GM06990 (cell line): ENCODE measurements at places on chromosomes 2 and 18.

DNA sequence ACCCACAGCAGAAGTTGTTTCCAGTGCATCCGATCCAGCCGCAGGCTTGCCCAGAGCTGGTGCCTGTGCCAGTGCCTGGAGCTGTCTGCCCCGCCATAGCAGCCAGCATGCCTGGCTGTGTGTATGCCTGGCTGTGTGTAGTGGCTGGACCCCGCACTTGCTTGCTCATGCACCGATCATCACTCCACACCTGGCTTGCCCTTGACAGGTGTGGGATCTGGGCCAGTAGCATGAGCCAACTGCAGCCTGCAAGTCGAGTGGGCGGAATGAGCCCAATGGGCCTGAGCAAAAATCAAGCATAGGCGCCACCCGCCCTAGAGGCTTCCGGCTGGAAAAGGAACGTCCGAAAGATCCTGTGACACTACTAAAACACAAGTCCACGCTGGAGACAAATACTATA is 74.5 kb downstream of the EPB41L3 start:
- DNase-seq, result no peak

- DNase-seq, result no peak
Observed at GRCh38 chr18:78127041-78127440, 852.6 kb upstream of the SALL3 start.

GRCh38 chr2:52345082-52345481 is 1313.2 kb upstream of the NRXN1 start:
- DNase-seq, result no peak

DNA sequence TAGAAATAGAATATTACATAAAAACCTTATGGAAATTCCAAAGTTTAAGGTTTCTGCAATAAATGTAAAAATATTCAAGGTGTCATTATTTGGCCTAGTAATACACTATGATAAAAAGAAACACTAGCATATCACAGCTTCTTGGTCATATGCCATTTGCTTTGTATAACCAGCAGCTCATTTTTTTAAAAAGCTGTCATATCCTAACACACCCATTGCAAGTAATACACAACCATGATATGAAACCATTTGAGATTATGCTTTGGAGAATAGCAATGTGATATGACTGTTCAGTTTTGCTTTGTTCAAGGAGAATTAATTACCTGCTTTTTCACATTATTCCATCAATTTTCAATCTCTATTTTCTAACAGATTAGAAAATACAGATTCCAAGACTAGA is 149.0 kb downstream of the IKZF2 start:
- no peak for DNase-seq

DNA sequence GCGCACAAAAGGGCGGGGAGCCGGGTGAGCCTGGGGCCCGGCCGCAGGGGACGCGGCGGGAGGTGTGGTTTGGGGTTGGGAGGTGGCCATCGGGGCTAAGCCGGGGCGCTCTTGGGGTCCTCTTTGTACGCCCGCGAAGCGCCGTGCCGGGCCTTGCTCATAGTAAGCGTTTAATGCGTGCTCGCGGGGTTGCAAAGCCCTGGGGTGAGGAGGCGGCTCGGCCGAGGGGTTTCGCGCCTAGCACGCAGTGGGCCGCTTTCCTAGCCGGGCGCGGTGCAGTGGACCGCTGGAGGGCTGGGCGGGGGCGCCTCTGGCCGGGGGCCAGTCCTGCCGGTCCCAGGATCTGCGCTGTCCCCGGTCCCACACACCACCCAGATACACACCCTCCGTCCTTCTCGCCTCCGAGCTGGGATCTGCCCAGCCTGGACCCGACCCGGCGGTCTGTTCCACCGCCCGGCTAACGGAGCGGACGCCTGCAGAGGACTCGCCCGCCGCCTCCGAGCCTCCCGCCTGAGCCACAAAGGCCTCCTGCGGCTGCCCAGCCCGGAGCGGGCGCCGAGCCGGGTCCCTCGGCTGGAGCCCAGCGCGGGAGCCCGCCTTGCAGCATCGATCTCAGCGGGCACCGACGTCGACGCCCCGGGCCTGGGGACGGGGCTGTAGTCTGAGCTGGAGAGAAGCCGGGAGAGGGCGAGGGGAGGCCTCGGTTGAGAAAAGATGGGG is 564 bp downstream of the DPYSL5 start:
- no peak for DNase-seq

DNA sequence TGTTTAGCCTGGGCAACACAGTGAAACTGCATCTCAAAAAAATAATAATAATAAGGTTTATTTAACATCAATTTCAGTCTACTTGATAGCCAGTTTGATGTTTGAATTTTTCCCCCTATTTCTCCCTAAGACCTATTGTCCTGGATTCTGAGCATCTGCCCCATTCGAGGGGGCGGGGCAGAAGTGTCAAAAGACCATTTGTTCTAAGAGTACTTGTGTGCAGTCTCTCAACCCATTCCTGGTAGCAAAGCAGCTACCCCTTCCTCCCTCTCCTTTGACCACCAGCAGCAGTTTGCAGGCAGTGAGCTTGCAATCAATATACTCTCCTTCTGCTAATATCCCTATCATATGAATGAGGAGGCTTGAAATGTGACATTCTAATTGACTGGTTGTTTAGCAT is 71.9 kb downstream of the VWC2L start:
- no peak for DNase-seq

DNA sequence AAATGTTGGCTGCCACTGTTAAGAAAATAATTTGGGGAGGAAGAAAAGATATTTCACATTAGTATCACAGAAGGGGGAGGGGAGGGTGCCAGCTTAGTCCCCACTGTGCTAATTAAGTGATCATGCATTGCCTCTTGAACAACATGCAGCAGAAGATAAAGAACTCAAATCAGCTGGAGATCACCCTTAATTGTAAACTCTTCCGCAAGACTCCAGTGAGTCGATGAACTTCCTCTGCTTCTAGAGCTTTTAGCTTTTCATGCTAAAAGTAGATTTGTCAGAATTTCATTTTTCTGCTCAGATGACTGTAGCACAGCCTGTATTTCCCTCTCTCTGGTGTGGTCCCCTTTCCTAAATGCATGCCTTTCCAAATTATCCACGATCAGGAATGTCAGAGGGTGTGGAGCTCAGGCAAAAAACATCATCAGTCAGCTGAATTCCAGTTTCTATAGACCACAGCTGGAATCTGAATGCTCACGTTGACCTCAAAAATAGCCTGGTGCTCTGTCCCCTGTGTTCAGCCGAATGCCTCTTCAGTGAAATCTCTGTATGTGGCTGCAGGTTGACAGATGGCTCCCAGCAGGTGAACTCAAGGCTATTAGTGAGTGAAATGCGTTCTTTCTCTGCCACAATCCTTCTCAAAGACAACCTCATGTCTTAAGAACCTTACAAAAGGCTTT is 156.8 kb upstream of the UNC80 start:
- no peak for DNase-seq

- DNase-seq, result no peak
Observed at GRCh38 chr2:11132036-11132671, 23.1 kb upstream of the SLC66A3 start.

GRCh38 chr2:234823196-234823876 is 128.5 kb upstream of the SH3BP4 start:
- no peak for DNase-seq

DNA sequence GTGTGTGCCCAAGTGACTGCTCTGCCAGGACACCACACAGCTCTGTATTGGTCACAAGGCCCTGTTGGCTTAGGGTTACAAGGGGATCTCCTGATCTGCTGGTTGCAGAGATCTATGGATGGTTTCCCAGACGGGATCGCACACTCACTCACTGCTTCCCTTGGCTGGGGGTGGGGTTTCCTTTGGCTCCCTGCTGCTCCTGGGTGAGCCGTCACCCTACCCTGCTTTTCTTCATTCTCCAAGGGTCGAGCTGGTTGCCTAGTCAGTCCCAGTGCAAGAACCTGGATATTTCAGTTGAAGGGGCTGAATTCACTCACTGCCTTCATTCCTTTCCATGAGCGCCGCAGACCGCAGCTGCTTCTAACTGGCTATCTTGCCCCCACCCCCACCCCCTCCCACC is 56.3 kb downstream of the GTF3C3 start:
- DNase-seq, result no peak

DNA sequence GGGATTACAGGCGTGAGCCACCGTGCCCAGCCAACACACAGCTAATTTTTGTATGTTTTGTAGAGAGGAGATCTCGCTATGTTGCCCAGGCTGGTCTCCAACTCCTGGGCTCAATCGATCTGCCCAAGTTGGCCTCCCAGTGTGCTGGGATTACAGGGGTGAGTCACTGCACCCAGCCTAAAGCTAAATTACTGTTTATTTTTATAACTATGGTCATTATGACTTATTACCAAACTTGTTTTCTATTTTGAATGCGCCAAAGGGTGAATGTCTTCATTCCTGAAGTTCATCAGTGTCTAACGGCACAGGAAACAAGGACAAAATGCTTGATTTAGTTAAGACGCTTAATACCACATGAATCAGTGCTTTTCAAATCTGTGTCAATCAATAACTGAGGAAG is 38.9 kb upstream of the GREB1L start:
- DNase-seq, result no peak

- DNase-seq, result no peak
Observed at GRCh38 chr18:24482821-24483220, 22.4 kb downstream of the HRH4 start.

DNA sequence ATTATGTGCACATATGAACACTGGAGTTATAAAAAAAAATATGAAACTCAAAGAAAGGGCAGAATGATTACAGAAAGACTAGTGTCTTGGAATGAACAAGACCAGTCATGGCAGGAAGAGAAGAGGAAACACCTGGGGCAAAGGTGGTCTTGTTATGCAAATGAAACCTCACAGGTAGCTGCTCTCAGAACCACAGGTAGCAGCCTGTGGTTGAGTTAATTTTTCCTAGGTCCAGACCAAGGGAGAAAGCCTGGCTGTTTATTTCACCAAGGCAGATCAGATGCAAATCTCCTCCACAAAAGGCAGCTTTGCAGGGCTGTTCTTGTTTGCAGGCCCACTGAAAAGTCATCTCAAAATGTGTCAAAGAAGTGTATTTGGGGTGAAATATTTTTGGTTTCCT is 785.8 kb downstream of the RNF144A start:
- DNase-seq, result no peak

DNA sequence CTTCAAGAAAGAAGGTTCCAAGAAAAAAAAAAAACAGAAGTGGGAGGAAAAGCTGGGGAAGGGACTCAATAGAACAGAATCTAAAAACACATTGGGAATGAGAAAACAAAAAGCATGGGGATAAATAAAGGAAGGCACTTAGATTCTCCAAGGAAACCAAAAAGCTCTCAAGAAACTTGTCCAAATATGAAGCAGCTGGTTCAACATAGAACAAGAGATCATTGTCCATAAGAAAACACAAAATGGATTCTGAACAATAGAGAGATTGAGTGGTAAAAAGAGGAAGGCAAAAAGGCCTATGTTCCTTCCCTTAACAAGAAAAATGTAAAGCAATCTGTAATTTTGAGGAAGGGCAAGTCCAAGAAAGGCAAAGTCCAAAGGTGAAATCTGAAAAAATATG is 32.9 kb upstream of the ALK start:
- DNase-seq, result no peak

- no peak for DNase-seq
Observed at GRCh38 chr18:28073658-28074057, 103.3 kb downstream of the CDH2 start.

GRCh38 chr2:32506446-32506845 is 121.4 kb upstream of the TTC27 start:
- no peak for DNase-seq

DNA sequence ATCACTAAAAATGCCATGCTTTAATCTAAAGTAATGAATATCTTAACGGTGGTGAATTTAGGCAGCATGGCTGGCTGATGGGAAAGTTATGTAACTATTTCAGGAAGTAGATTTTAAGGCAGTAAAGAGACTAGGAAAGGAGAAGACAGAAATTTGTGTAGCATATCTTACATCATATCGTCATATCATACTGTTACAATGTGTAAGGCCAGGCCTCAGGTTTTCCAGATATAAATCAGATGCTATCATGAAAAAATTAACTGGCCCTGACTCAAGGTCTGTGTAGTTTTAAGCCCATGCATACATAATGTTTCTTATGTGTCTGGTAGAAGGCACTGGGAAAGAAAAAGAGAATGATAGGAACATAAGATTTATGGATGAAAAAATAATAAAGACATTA is 8.9 kb upstream of the FAP start:
- no peak for DNase-seq

DNA sequence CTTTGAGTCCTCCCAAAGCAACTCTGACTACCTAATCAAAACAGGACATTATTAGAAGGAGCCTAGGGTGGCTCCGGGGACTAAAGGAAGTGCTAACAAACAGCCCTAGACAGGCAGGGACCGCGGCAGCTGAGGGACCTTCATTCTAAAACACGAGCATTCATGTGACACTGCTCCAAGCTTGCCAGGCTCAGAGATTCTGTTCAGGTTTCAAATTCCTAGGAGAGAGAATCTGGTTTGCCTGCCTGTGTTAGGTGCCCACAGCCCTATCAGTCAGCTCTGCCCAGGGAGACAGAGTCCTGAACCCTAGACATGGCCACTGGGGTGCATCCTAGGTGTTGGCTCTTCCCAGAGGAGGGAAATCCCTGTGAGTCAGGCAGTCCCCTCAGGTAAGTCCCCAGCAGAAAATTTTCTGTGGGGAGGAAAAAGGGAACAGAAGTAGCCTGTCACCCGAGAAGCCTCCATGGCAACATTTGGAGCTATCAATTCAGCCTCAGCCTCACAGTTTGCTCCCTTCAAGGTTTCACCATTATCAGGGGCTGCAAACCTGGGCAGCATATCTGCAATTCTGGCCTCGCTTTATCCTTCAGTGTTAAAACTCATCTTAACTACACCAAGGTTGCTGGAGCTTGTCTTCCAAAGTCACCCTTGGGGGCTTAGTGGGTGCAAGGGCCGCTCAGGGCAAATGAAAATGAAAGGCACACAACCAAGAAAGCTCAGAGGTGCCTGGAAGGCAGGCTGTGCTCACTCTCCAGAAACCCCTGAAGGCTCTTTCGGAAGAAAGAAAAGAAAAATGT is 28.6 kb downstream of the PCBP1 start:
- no peak for DNase-seq

DNA sequence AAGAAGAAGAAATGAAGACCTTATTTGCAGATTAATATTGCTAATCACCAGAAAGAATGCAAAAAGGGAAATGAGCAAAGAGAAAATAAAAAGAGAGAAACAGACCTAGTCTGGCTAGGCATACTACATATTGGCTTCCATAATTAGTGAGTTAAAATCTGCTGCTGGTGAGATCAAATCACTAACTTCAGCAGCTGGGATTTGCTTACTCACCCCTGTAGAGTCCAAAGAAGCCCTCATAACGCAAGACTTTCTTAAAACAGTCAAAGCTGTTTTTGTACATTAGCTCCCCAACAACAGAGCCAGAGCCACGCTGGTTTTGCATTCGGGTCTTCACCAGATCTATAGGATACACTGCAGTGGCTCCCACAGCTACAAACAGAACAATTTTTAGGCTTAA is 80.9 kb downstream of the SLC25A12 start:
- DNase-seq, result no peak

- DNase-seq, result no peak
Observed at GRCh38 chr2:219433666-219434467, 776 bp upstream of the SPEG start.

- DNase-seq, result no peak
Observed at GRCh38 chr18:9495916-9496705, 20.8 kb downstream of the RALBP1 start.
